ENCODE measurements at places on chromosomes 11 and 22.

DNA sequence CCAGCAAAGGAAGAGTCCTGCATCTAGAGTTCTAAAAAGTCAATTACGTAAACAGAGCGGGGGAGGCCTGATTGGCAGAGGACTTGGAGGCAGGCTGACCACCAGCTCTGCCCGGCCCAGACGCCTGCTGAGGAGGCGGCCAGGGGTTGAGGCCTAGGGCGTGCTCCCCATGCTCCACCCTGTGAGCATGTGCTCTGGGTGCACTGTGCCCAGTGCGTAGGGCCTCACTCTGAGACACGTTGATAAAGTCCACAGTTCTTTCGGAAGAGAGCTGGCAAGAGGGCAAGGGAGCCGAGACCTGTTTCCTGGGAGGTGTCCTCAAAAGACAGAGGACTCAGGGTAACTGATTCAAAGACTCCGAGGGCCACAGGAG is 25.2 kb downstream of the GRIK4 start:
- DNase-seq, result no peak

GRCh38 chr11:130600139-130600538 is 151.7 kb downstream of the ADAMTS15 start:
- DNase-seq, result no peak

- DNase-seq, result no peak
These were observed 1.4 kb downstream of the B3GNT6 start for GRCh38 chr11:77035580-77035979.

GRCh38 chr11:63518548-63518947 is 12.7 kb downstream of the LGALS12 start:
- DNase-seq, result no peak

DNA sequence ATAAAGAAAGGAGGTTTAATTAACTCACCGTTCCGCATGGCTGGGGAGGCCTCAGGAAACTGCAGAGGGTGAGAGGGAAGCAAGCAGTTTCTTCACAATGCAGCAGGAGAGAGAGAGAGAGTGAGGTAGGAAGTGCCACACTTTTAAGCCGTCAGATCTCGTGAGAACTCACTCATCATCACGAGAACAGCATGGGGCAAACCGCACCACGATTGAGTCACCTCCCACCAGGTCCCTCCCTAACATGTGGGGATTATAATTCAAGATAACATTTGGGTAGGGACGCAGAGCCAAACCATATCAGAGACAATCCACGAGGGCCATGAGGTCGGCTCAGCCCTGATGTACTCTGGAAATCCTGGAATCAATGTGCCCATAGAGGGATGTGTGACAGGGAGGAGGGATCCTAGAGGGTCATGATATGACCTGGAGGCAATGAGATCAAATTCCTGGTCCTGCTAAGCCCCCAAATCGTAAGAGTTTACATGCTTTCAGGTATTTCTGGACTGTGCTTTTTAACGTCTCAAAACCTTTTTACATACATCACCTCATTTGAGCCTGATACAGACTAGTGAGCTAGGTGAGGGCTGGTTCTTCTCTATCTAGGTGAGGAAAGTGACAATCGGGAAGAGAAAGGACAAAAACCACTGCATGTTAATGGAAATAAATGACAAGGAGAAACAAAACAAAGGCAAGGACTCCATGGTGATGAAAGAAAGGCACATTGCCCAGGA is 19.5 kb upstream of the RASSF10 start:
- no peak for DNase-seq

GRCh38 chr11:118233377-118233776 is 8.6 kb upstream of the JAML start:
- DNase-seq, result no peak

DNA sequence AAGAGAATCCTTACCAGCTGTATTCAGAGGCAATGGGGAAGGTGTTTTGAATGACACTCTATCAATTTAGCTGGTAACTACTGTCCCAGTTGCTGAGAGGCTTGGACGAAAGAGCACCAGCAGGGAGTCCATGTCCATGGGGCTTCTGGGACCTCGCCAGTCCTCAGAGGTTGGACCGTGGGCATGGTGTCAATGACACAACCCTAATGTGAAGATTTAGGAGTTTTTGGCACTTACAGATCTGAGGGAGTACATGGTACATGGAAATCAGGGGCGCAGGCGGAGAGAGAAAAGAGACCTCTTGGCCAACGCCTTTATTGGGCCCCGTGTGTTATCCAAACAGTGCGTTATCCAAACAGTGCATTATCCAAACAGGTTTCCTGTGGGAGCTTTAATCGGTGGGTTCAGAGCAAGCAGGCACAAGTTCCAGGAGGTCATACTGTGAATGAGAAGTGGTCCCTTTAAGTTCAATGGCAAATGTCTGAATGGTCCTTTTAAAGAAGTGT is 169.1 kb upstream of the B3GAT1 start:
- no peak for DNase-seq

- no peak for DNase-seq
These were observed 60.5 kb downstream of the APIP start for GRCh38 chr11:34855754-34856095.

DNA sequence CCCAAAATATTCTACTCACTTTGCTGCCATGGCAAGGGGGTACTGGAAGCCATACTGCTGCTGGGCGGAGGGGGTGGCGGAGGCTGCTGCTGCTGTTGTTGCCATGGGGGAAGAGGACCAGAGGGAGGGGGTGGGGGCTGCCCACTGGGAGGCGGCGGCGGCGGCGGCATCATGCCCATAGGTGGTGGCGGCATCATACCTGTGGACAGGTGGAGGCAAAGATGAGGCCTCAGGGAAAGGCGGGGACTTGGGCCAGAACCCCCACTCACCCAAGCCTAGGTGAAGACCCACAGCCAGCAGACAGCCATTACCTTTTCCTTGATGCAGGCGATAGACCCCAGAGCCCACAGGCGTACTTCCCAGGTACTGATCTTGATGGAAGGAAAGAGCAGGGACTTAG is 7.1 kb upstream of the PYGM start:
- no peak for DNase-seq

- DNase-seq, result no peak
These were observed 8.5 kb downstream of the RAB6A start for GRCh38 chr11:73752216-73752867.

DNA sequence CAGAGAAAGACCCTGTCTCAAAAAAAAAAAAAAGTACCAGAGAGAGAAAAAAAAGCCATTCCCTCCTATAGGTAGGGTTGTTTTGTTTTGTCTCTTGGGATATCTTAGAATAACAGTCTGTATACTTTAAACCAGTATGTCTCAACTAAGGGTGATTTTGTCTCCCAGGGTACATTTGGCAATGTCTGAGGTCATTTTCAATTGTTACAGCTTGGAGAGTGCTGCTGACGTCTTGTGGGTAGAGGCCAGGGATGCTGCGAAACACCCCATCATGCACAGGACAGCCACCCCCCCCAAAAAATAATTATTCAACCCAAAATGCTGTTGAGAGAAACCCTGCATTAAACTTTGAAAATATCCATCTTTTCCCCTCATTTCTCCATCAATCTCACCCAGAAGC is 56.1 kb upstream of the CRTAM start:
- no peak for DNase-seq

GRCh38 chr11:1317993-1318392 is 8.6 kb upstream of the TOLLIP start:
- DNase-seq, result no peak

- DNase-seq, result no peak
These were observed 323.6 kb upstream of the SYN3 start for GRCh38 chr22:33381531-33382406.

DNA sequence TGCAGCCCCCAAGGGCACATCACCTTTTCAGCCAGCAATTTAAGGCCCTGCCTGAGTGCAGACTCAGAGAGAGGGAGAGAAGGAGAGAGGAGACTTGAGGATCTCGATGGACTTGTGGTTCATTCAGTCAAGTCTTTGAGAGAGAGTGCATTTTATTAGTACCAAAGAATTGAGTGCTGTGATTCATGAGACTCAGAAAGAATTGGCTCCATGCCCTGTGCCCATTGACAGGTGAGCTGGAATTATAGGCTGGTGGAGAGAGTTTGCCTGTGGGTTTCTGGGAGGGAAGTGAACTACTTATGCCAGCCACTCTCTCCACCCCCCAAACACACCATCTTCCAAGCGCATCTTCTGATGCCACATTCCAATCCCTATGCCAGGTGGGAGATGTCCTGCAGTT is 236.8 kb downstream of the MN1 start:
- DNase-seq, result no peak

- no peak for DNase-seq
These were observed 17.0 kb upstream of the WDR74 start for GRCh38 chr11:62856333-62856895.

DNA sequence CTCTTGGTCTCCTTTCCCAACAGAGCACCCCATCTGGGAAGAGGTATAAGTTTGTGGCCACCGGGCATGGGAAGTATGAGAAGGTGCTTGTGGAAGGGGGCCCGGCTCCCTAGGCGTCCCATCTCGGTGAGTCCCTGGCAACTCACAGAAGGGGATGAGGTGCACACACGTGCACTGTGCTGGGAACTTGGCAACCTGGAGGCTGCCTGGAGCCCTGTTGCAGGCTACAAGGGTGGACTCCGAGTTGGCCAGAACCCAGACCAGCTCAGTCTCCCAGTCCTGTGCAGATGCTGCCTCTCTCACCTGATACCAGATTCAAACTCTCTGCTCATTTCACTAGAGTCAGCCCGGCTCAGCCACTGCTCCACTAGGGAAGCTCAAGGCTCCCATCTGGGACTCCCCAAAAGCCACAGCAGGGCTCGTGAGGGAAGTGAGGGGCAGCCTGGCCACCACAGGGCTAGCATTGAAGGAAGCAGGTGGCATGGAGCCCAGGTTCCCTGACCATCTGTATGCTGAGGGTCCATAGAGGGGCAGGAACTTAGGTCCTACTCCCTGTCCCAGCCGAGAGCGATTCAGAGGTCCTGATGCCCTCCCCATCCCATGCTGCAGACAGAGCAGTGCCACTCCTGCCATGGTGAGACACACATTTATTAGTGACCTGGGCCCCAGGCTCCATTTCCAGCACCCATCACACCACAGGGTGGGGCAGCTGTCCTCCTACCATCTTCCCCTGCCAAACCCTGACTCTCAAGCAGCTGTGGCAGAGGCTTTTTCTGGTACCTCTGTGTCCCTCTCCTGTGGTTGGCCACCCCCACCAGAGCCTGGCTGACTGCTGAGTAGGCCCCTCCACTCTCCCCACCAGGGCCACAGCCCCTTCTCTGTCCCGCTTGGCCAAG is 4.0 kb downstream of the PRR33 start:
- no peak for DNase-seq

DNA sequence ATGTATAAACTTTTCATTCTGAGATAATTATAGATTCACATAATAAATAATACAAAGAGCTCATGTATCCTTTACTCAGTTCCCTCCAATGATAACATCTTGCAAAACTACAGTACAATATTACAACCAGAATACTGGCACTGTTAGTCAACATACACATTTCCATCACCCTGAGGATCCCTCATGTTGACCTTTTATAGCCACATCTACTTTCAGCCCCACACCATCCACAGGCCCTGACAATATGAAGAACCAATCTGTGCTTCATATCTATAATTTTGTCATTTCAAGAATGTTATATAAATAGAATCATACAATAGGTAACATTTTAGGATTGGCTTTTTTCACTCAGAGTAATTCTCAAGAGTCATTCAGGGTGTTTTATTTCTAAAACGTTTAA is 115.5 kb downstream of the MRTFA start:
- no peak for DNase-seq

DNA sequence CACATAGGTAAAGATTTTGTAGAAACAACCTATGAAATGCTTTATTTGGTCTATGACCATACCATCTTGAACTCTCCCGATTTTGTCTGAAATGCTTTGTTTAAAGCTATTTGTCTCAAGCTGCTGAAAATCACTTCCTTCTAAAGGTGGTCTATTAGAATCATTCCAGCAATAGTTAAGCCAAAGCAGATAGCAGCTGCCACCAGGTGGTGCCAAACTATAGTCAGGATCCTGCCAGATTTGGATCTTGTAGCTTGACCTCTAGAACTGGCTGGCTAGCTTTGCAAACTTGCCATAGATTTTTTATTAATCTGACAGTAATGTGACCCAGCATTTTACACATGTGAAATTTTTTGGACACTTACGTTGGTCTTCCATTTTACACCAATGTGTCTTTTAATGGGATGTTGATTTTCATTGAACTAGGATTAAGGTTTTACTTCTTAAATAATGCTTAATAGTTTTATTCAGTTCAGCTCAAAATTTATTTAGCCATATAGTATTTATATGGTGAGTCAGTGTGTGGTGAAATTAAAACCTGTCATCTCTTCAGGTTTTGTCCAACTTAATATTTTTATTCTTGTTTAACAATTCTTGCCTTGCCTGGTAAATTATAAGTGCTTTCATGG is 19.7 kb downstream of the CTR9 start:
- no peak for DNase-seq

DNA sequence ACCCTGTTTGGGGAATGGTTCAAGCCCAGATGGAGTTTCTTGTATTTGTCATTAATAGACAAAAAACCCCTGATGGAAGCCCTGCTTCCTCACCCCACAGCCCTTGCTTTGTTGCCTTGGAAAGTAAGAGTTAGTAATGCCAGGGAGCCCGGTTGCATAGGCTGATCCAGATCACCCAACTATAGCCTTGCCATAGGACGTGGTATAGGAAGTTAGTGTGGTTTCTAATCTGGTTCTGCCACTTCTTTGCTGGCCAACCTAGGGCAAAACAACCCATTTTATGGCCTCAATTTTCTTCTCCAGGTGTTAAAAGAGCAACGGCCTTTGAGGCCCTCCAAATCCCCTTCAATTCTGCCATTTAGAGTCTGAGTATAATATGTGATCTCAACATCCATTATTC is 97.9 kb downstream of the STIM1 start:
- no peak for DNase-seq

DNA sequence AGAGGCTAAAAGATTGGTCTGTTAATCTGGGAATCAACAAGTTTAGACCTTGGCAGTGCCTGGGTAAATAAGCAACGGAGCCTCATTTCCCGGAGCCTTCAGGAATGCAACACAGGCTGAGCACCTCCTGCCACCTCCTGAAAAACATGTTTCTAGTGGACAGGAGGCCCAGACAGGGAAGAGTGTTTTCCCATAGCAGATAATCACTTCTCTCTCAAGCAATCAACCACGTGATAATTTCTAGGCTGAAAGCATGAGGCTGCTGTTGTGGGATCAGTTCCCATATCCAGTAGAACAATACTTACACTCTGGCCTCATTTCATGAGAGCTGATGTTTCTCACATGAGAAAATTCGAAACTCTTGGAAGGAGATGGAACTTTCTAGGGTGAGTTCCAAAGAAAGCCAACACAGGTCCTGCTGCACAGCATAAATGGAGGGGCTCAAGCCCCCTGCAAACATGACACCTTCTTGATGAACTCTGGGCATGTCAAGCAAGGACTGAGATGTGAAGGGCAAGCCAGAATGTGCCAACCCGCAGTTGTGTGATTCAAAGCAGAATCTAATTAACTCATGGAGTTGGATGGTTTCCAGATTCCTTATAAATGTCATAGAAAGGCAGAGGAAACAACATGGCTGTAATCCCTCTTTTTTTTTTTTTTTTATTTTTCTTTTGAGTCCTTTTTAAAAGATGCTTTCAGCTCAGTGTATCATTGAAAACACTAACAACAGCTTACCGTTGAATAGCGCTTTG is 228.5 kb upstream of the SESN3 start:
- no peak for DNase-seq
